ENCODE measurements at places on chromosomes 2 and 18.

GRCh38 chr2:211093743-211094303 lies 537.4 kb downstream of the CPS1 start:
- DNase-seq = no peak

DNA sequence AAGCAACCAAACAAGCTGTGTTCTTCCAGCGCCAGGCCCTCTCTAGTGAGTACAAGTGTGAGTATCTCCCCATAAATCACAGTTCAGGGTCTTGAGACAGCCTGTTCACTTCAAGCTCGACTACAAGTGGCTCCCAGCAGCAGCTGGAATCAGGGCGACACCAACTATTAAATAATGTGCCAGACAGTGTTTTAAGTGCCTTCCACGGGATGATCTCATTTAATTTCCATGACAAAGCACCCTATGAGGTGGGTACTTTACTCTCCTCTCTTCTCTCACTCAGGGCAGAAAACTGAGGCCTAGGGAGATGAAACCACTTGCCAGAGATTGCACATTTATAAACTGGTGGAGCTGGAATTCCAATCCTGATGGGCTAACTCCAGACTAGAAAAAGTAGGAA lies 2.6 kb upstream of the FAM136A start:
- no peak for DNase-seq

- no peak for DNase-seq
Measured at GRCh38 chr18:7987284-7987976, 420.3 kb downstream of the PTPRM start.

GRCh38 chr2:8984855-8985254 lies 18.6 kb downstream of the MBOAT2 start:
- no peak for DNase-seq

DNA sequence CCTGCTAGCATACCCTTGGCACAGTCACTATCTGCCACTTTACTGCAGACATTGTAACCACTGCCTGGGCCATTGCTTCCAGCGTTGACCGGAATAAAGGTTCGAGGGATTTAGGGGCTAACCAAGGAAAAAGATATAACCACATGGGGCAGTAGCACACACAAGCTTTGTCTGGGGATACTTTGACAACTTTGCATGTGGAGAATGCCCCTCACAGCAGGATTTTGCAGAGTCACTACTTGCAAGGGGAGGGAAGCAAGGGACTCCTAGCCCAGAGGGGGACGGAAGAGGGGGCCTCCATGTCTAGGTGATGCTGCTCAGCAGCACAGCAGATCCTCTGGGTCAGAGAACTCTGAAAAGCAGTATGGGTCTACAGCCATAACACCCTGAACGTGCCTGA lies 138.7 kb downstream of the SPP2 start:
- no peak for DNase-seq

- DNase-seq = no peak
Measured at GRCh38 chr18:75066936-75067335, 142.0 kb downstream of the PTGR3 start.

DNA sequence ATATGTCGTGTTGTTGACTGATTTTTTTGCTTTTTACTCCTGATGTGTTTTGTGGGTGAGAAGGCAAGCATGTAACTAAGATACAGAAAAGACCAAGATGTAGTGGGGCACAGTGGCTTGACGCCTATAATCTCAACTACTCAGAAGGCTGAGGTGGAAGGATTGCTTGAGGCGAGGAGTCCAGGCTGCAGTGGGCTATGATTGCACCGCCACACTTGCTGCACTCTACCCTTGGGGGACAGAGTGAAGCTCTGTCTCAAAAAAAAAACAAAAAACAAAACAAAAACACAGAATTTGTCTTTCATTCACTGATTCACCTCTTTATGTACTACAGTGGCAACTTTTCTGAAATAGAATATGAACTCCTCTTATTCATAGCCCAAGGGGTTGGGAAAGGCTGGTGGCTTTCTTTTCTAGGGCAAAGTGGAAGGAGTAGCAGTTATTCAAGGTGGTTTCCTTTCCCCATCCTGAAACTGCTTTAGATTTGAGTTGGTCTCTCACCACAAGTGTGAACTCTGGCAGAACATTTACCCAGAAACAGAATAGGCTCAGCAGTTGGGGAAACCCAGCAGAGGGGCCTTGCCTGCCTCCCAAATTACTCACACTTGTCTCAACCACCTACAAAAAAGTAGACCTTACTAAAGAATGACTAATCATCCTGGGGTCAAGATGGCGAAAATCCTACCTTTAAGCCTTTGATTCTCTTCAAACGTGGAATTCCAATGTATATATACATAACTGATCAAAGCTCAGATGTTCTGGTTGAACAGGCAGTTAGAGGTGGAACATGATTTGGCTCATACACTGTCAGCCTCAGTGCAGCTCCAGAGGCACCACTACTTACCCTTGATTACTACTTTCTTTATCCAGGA lies 6.5 kb downstream of the TANK start:
- DNase-seq = peak; percentile 59
